ENCODE measurements at places on chromosomes 3 and 15.

DNA sequence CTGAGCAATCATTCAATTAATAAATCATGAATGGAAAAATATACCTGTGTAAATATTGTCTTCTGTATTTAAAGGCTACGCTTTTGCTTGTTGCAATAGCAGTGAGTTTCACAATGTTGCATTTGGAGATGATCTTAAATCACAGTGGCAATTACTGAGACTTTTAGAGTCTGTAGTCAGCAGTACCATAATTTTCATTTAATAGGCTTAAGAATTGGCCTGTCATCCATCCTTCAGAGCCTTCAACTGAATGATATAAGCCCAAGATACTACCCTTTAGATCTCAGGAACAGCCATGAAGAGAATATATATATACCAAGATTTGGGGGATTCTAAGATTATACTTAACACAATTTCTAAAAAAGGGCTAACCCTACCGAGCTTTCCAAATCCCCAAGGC, 458.1 kb downstream of the GBE1 start:
- no peak for DNase-seq

DNA sequence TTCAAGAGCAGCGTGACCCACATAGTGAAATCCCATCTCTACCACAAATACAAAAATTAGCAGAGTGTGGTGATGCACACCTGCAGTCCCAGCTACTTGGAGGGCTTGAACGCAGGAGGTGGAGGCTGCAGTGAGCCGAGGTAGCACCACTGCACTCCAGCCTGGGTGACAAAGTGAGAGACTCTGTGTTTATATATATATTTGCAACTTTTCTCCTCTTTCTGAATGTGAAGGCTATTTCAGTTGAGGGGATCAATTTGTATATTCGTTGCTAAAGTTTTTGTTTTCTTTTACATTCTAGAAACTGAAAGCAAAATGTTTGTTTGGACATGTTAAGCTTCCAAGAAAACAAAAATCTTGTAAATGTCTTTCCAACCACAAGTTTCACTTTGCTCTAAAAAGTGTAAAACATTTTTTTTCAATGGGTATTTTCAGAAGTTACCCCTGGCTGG, 29.8 kb upstream of the FAM98B start:
- DNase-seq, result no peak

- no peak for DNase-seq
Measured at GRCh38 chr3:155317211-155317610, 23.7 kb upstream of the STRIT1 start.

DNA sequence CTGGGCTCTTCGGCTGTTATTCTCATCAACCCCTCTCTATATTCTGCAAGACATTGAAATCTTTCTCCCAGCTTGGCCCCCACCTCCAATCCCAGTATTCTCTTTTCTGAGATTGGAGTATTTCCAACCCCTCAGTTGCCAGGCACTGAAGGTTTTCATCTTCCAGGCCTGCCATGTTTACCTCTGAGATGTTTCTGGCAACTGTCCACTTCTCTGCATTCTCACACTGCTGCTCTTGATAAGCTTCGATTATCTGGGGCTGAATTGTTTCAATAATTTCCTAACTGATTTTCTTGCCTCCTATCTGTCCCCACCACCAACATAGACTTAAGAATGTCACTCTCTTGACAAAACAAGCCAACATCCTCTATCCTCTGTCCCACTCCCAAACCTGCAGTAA, 1.4 kb upstream of the GPR156 start:
- DNase-seq, result no peak

DNA sequence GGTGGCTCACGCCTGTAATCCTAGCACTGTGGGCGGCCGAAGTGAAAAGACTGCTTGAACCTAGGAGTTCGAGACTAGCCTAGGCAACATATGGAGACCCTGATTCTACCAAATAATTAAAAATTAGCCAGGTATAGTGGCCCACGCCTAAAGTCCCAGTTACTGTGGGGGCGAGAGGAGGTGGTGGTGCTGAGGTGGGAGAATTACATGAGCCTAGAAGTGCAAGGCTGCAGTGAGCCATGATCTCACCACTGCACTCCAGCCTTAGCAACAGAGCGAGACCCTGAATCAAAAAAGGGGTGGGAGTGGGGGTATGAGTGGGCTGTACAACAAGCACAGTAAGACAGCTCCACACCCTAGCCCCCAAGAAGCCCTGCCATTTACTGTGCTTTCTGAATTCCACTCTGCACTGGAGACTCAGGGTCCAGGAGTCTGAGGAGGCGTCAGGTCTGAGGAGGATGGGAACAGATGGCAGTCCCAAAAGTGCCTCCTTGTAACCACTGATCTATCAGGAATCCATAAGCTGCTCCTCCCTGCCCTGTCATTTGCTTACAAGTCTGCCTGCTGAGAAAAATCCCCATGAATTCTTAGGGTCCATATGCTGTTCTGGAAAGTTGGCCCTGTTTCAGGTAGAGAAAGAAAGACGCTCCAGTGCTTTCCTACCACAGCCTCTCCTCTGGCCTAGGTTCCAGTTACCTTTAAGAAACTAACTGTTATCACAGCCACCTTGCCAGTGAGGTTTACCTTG, 171.1 kb downstream of the MAGI1 start:
- no peak for DNase-seq

- no peak for DNase-seq
Measured at GRCh38 chr3:13566769-13567310, 17.9 kb downstream of the FBLN2 start.

GRCh38 chr3:174120997-174121396, 723.5 kb downstream of the NLGN1 start:
- no peak for DNase-seq

GRCh38 chr15:67340630-67341029, 86.0 kb downstream of the IQCH start:
- no peak for DNase-seq

GRCh38 chr3:4320096-4320911, 17.1 kb downstream of the SETMAR start:
- no peak for DNase-seq

- DNase-seq, result no peak
Measured at GRCh38 chr3:130826516-130827182, 67.2 kb upstream of the ATP2C1 start.

DNA sequence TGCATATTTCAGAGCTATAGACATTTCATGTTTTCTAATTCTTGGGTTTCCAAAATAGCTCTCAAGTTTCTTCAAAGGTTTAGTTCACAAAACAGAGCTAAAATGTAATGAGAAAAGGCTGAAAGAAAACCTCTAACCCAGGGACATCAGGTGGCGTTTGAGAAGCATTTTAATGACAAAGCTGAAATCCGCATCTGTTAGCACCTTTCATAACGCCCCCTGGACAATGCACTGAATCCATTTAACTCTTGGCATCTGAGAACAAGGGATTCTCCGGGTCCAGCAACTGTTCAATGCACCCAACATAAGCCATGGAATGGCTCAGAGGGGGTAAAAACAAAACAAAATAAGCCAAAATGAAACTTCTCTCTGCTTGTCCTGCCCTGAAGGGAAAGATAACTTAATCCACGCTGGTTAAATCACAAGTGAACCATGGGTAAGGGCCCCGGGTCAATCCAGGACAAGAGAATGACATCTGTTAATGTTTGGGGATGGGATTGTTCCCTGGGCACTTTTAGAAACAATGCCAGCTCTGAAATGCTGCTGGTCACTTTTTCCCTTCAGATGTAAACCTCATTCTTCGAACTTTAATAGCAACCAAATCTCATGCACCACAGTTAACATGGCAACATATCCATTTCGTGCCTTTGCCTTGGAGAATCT, 466.2 kb upstream of the ADAMTS9 start:
- peak; percentile 43 for DNase-seq

DNA sequence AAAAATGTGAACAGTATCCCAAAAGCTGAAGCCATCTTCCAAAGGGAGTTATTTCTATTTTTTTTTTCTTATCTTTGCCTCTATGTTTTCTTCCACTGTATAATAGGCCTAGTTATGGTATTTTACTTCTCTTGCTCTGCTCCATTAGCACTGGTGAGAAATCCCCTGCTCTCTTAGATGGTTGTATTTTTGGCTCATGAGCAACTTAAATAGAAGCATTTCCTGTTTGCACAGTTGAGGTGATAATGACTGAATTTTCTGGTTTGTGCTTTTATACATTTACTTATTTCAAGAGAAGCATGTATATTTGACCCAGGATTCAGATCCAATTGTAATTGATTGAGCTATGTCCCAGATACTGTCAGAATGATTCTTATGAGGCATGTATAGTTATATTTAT, 61.6 kb upstream of the CD200R1L start:
- no peak for DNase-seq

GRCh38 chr3:21158861-21159542, 592.0 kb downstream of the ZNF385D start:
- DNase-seq, result no peak

GRCh38 chr3:108180194-108180593, 42.0 kb downstream of the IFT57 start:
- no peak for DNase-seq

DNA sequence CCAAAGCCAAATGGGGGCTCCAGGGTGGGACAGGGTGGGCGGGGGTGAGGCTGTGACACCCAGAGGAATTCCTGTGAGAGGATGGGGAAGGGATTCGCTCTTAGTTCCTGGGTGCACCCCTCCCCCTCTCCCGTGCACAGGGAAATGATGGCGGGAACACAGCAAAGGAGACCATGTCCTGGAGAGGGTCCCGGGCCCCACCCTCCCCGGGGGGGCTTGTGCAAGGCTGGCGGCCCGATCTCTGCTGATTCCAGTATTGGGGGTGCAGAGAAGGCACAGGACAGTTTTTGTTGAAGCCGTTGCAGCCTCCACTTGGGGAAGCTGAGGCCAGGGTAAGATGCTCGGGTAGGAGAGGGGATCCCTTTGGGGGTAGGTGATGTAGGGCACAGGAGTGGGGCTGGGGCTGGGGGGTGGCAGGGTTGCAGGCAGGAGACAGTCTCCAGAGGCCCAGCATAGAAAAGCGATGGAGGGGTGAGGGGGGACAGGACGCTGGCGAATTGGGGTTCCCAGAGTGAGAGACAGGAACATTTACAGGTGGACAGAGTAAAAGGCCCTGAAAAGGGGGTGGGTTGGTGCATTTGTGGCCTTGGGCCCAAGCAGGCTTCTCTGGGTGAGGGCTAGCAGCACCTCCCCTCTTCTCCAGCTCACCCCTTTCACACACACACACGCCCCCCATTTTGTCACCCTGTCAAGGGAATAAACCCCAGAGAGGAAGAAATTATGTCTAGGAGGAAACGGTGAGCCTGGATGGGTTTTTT, 38.5 kb downstream of the HMCES start:
- DNase-seq, result no peak

DNA sequence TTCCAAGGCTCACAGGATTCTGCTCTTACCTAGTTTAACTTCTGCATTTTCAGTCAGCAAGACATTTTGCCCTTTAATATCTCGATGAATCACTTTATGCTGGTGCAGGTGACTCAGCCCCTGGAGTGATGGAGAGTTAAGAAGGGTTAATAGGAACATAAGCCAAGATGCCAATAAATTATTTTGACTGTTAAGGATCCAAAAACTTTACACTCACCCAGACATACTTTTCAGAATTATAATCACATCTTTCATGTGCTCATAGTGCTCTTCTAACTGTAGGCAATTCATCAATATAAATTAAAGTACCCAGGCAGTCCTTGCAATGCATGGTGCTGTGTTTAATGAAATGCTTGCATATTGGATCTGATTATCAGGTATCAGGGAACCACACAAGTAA, 164.1 kb upstream of the SLC2A2 start:
- no peak for DNase-seq

DNA sequence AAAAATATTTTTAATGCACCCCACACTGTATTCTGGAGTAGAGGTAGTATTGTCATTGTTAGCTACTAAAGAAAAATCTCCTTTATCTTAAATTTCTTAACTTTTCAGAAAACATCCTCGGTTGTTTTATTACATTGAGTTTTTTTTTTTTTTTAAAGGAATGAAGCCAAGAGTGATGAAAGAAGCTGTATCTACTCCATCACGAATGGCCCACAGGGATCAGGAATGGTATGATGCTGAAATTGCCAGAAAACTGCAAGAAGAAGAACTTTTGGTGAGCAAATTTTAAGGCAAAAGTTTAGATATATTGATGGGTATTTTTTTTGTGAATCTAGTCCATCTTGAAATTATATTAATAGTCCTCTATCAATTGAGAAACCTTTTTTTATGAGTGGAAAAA, 49.7 kb upstream of the UTS2B start:
- no peak for DNase-seq

DNA sequence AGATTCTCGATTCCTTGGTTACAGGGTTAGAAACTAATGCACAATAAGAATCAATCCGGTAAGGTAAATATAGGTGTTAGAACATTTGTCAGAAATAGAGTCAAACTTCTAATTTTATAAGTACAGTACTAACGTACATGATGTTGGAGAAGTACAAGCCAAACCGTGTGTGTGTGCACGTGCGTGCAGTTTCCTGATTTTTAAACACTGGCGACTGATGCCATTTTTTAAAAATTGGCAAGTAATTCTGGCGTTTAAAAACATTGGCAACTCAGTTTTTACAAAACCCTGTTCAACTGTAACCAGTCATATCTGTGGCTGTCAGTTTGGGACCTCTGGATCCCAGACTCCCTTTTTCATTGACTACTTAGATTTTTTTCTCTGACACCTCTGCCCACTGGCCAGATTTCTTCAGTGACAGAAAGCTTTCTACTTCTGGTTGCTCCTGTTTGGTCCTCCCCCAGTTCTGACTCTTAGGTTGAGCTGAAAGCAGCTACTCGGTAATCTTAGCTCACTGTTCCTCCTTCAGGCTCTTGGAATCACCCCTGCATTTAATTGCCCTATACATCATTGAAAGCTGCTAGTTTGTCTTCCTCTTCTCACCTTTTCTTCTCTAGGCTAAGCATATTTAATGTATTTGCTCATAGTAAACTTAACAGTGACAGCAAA, 843 bp downstream of the ATG7 start:
- no peak for DNase-seq

GRCh38 chr3:80099559-80100066, 331.8 kb upstream of the ROBO1 start:
- no peak for DNase-seq

GRCh38 chr15:101006931-101007691, 88.0 kb downstream of the LRRK1 start:
- DNase-seq, result peak; percentile 69

GRCh38 chr3:144963810-144964209, 992.2 kb downstream of the DIPK2A start:
- DNase-seq, result no peak

DNA sequence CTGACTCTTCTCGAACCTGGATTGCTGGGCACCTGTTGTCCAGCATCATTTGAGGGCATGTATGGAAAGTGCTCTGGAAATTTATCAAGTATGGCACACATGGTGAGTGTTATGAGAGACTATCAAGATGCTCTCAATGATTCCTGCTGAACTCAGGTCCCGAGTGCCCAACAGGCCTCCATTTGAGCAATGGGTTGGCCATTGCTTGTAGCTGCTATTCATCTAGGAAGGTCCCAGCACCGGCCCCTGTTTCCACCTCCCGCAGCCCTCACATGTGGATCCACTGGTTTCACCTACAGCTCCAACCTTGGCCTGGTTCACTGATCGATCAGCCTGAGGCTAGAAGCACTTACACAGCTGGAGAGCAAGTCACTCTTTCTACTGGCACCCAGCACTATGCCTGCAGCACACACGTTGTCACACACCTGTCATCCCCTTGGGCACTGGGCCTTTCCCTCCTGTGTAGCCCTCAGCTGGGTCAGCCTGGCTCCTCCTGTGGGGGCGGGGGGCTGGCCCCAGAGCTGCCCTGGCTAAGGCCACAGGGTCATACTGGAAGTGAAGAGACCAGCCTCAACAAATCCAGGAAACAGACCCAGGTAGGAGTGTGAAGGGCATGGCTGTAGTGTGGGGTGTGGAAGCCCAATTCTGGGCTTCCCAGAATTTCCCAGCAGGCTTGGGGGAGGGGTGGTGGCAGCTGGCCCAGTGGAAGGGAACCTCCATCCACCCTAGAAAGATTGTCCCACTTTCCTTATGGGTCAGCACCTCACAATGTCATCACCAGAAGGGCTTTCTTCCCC, 41.7 kb upstream of the SMAD3 start:
- no peak for DNase-seq
